NB4 (cell line): ENCODE measurements at places on chromosomes 13 and 19.

DNA sequence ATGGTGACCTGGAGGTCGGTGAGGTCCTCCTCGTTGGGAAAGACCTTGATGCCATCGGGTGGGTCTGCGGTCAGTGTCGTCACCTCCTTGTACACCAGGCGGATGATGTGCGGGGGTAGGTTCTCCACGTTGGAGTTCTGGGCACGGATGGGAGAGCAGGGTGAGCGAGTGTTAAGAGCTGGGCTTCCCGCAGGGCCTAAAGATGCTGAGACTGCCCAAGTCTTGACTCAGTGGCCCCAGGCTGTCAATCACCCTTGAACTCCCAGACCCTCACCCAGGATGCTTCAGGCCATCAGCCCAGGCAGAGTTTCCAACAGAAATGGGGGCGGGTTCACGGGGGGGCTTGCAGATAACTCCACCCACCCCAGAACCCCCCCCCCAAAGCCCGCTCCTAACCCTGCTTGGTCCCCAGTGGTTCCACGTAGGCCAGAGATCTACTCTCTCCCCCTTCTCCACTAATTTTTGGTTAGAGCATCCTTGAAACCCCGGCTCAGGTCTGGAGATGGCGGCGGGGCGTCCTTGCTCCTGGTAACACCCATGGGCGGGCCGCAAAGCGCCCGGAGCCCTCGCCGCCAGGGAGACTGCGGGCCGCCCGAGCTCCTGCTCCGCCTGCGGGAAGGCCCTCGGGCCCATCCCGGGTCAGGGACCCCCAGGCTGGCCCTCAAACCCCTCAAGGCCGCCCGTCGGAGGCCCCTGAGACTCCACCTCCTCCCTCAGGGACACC lies 600 bp downstream of the UBE2S start:
- DNase-seq, result peak; percentile 45

DNA sequence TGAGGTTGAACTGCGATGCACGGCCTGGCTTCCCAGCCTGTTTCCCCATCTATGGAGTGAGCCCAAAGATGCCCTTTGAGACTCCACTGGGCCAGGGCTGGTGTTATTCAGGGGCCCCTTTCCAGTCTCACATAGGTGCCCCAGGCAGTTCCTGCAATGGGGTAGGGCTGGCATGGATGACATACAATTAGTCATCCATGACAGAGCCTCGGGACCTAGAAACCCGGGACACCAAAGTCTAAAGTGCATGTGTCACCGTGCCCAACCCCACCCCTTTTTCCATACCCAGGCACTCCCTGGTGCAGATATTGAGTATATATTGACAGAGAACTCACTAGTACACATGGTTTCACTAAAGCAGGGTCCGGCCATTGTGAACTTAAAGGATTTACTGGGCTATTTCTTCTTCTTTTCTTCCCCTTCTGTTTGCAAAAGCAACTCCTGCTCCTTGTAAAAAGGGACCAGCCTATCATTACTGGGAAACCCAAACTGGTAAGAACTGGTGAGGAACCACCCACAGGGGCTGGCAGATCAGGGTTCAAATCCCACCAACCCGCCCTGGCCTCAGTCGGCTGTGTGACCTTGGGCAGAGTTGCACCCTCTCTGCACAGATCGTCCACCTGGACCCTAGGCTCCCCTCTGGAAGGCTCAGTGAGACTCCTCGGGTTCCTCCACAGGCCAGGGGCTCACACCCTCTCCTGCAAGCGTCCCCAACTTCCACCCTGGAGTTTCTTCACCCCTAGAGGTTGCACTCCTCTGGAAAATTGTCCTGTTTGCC lies 2.7 kb downstream of the B3GNT3 start:
- DNase-seq, result no peak

DNA sequence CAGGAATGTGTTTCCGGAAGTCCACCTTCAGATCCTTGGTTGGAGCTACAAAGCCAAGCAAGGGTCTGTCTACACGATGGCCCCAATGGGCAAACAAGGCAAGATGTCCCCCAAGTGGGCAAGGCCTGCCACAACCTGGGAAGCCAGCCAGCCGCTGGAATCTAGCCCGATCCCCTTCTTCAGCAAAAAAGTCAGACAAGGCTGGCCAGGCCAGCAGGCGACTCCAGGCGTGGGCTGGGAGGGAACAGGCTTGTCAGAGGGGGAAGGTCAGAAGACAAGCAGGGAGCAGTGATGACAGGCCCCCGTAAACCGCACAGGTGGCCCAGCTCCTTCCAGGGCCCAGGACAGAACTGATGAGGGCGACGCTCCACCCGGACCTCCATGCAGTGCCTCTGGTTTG lies 69.7 kb upstream of the WASF3 start:
- DNase-seq, result no peak

- DNase-seq, result peak; percentile 97
Observed at GRCh38 chr19:45730368-45731288, at the start of gene FBXO46. Gene FBXO46, minus strand, starts transcription at chr19:45730896. Its CDS starts 17,401 bp downstream, at chr19:45713495.

DNA sequence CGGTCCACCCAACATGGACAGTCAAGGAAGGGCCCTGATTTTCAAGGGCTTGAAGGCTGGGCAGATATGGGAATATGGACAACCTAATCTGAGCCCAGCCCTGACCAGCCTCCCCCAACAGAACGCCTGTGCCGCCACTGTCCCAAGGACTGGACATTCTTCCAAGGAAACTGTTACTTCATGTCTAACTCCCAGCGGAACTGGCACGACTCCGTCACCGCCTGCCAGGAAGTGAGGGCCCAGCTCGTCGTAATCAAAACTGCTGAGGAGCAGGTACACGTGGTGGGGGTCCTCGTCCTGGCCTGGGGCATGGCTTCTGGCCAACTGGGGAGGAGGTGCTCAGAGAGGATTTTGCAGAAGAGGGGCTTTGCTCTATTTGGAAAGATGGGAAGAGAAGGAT lies 3.5 kb downstream of the CLEC4M start:
- no peak for DNase-seq
